ENCODE measurements at places on chromosomes 3 and 15.

- no peak for DNase-seq
Observed at GRCh38 chr3:117735481-117736101, 1026.0 kb downstream of the TUSC7 start.

GRCh38 chr3:119835556-119835955 lies 53.7 kb downstream of the NR1I2 start:
- no peak for DNase-seq

DNA sequence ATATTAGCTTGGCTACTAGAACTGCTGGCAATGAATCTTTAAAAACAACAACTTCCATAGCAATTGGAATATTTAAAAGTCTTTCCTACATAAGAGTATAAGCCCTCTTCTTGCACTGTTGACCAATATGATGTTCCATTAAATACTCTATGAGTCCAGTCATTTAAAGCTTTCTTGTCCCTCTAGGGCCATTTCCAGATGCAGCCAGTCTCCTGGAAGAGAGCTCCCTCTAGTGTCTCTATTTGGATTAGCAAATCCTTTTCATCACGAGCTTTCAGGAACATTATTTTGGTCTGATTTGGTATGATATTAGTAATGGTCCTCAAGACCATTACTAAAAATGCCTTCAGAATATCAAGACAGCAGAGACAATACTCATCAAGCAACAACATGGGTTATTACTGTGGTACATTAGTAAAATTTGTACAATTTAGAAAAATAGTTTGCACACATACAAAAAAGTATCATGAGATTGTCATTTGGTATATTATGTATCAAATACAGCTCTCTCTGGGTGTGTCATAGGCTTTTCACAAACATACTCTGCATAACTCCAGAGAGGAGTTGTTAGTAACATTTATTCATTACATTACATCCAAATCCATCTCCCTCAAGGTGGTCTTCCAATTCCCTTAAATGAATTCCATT lies 101.3 kb downstream of the DPH6 start:
- peak; percentile 65 for DNase-seq

GRCh38 chr3:76888856-76889255 lies 151.0 kb upstream of the ROBO2 start:
- DNase-seq, result no peak

- DNase-seq, result peak; percentile 50
Observed at GRCh38 chr15:75455982-75456531, 4.6 kb upstream of the SIN3A start.

- no peak for DNase-seq
Observed at GRCh38 chr3:69867941-69868505, 128.8 kb downstream of the MITF start.

DNA sequence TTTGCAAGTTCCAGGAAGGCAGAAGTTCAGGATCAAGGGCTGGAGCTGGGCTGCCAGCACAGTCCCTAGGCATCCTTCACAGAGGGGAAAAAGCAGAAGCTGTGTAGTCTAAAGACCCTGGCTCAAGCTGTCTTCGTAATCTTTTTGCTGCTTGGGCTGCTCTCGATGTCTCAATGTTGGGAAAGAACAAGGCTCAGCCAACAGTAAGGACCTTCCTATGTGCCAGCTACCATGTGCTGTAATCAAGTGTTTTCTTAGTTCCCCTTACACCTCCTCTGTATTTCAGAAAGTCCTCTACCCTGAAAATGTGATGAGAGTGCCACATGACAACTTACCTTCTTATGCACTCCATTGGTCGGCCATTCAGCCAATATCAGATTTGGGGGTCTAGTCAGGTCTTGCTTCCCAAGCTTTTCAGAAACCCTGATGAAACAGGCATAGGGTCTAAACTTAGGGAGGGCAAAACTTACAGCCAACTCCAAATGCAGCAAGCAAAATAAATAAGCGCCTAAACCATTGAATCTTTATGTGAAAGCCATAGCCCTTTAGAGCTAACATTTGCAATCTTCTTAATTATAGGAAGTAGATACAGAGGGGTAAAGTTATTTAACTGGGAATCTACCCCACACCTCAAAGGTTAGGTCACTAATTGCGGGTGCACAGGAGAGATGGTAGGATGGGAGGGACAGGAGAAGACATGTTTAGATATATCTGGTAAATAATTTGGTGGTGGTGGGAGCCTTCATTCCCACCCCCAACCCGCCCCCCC lies 1.2 kb upstream of the EDEM1 start:
- no peak for DNase-seq

DNA sequence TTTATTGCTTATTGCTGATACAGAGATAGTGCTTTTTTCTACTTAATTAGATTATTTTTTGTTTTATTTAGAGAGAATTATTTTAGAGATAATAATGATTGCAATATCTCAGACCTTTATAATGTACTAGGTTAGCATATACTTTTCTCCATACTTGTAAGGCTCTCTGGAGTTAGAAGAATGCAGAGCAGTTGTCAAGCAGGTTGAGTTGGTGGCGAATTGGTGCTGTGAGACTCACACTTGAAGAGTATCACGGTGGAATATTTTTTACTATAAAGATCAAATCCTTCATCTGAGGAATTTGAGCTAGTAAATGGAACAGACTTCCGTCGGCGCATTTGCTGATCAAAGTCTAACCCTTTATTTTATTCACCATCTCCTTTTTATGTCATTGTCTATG lies 47.3 kb upstream of the MDFIC2 start:
- no peak for DNase-seq

DNA sequence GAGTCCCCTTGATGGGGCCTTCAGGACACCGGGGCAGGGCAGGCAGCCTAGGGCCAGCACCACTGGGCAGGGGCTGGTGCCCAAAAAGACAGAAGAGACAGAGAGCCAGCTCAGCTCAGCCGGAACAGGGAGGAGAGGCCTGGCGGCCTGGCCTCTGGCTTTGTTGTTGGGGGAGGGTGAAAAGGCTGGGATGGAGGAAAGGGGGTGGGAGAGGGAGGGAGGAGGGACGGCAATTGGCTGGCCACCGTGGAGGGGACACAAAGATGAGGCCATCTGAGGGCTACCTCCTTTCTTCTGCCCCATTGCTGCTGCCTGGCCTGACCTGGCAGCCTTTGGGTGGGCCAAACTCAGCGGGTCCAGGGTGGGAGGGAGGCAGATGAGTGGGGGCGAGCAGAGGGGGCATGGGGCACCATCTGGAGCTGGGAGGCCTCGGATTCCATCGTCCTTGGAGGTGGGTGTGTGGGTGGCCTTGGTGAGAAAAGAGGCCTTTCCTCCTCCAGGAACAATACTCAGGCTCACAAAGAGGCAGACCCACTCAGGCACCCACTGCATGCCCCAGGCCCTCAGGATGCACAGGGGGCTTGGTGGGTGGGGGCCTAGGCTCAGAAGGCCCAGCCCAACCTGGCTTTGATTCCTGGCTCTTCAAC lies 9.3 kb downstream of the EFCC1 start:
- peak; percentile 62 for DNase-seq

- DNase-seq, result no peak
Observed at GRCh38 chr3:64203969-64204908, 21.0 kb downstream of the PRICKLE2 start.

DNA sequence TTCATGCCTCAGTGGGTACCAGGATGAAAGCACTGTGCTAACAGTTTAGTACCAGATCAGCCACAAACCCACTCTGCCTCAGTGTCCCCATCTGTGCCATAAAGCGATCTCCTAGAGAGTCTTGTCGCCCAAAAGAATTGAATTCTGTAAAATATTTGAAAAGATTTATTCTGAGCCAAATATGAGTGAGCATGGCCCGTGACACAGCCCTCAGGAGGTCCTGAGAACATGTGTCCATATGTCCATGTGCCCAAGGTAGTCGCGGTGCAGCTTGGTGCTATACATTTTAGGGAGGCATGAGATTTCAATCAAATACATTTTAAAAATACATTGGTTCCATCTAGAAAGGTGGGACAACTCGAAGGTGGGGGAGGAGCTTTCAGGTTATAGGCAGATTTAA lies 15.4 kb upstream of the NOX5 start:
- DNase-seq, result no peak

GRCh38 chr15:31869686-31870307 lies 160.5 kb upstream of the CHRNA7 start:
- DNase-seq, result peak; percentile 69

DNA sequence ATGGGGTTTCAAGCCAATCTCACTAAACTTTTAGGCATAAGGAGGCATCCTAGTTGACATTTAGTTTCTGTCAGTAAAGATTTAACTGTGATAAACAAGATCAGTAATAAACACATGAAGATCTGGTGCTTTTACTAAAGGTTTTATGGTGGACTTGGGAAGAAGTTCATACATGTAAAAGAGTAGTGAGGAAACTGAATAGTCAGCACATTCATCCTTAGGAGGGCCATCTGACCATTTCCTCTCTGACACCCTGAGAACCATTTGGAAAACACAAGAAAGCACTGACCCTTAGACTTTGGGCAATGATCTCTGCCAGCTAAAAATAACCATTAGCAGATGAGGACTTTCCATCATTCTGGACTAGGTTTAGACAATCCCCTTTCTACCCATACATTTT lies 1040.9 kb downstream of the AGBL1 start:
- no peak for DNase-seq

DNA sequence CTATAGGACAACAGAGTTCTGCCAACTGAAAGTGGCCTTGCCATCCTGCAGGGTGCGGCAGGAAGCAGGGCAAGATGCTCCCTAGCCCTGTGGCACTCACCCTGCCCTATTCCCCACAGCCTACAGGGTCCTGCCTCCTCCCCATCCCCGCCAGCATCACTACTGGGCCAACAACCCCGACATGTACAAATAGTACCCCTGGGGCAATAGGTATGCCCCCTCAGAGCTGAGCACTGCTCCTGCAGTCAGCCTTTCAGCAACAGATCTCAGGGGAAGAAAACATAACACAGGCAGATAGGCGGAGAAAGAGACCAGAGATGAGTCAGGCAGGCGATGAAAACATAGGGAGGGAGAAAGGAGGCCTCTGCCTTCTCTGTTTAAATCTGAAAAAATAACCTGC lies 74.7 kb downstream of the XXYLT1 start:
- no peak for DNase-seq

- no peak for DNase-seq
Observed at GRCh38 chr3:149145356-149145755, 15.9 kb downstream of the HPS3 start.

- no peak for DNase-seq
Observed at GRCh38 chr3:149153402-149153801, 24.0 kb downstream of the HPS3 start.

DNA sequence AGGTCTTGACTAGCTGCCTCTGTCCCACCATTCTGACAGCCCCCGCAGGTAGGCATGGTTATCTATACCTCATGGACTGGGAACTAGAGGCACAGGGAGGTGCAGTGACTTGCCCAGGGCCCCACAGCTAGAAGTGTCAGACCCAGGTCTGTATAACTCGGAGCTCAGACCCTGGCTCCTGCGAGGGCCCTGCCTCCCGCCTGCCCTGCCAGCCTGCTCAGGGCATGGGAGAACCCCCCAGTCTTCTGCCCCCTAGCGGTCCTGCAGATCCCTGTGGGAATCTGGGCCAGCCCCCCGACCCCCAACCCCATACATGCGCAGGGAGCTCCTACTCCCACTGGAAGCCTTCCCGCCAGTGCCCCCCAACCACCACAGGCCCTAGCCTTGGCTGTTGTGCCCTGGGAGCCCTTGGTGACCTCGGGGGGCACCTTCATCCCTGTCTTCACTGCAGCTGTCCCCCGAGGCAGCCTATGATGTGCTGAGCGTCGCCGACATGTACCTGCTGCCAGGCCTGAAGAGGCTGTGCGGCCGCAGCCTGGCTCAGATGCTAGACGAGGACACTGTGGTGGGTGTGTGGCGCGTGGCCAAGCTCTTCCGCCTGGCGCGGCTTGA lies 6.9 kb downstream of the ABTB1 start:
- DNase-seq, result peak; percentile 56

- DNase-seq, result no peak
Observed at GRCh38 chr3:21259896-21260295, 491.1 kb downstream of the ZNF385D start.

- DNase-seq, result peak; percentile 59
Observed at GRCh38 chr15:101276501-101277037, 716 bp downstream of the SELENOS start.

GRCh38 chr15:67072442-67072841 lies 7.0 kb downstream of the SMAD3 start:
- no peak for DNase-seq

DNA sequence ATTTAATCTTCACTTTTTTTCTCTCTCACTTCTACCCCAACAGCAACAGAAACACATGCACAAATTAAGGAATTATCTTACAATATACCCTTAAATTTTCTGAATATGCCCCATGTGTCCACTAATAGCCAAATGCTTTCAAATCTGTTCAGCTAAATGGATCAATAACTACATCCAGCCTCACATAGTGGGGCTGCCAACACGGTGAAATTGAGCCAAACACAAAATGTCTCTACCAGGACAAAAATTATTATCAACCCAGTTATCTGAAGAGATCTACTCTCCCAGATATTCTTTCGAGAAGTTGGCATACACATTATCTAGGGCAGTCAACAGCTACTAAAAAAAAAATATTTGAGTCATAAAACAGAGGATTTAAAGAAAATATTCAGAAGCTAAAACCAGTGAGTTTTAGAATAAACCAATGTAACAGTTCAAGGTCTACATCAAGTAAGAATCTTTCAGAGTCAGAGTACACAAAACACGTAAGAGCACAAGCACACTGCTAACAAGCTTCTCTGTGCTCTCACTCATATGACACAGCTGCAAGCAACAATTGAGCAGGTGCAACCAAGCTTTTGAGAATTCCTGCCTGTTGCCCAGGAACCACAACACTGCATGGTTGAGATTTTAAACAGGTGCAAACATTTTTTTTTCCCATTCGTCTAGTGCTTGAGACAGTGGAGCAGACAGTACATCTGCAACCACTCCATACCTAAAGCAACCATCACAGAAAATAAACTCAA lies 247.7 kb downstream of the ZBTB20 start:
- DNase-seq, result peak; percentile 31

- no peak for DNase-seq
Observed at GRCh38 chr3:61908382-61908781, 347.0 kb downstream of the PTPRG start.

GRCh38 chr15:47932951-47933641 lies 187.7 kb upstream of the SLC24A5 start:
- no peak for DNase-seq

DNA sequence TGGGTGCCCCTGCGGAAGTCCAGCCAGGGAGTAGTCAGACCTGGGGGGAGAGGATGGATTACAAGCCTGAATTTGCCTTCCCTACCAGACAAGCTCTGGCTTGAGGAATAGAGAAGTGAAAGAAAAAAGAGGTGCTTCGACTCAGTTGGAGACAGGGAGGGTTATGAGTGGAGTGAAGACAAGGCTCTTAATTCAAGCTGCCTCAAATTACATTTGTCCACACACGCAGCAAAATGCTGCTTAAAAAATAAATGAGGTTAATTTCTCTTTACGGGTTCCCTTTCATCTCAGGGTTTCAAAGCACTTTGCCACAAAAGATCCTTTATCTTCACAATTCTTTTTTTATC lies 49.0 kb upstream of the SLC4A7 start:
- peak; percentile 18 for DNase-seq

DNA sequence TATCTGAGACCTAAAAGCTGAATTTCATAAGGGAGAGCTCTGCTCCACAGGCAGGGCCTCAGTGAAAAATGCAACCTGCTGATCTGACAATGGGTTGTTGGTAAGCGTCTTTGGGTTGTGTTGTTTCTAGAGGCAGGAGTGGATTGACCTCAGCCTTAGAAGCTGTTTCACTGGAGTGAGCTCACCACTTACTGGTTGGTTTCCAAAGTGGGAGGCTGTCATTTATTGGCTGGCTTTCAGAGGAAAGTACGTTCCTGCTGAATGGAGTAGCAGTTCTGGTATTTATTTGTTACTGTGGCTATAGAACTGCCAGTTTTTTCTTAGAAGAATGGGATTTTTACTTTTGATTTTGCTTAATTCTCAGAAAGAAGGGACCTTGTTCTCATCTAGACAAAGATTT lies 29.3 kb upstream of the COL6A5 start:
- no peak for DNase-seq
